Activated CD4-positive, CD25-positive, alpha-beta regulatory T cell treated with anti-CD3 and anti-CD28 coated beads, Interleukin-2, amount 50 U/mL, for 72 hours (primary cell): ENCODE measurements at places on chromosomes 1 and 21.

GRCh38 chr1:37478451-37478881 is 4.1 kb downstream of the ZC3H12A start:
- DNase-seq = peak; percentile 47

GRCh38 chr1:233376382-233377110 is 49.0 kb downstream of the MAP3K21 start:
- DNase-seq = no peak

DNA sequence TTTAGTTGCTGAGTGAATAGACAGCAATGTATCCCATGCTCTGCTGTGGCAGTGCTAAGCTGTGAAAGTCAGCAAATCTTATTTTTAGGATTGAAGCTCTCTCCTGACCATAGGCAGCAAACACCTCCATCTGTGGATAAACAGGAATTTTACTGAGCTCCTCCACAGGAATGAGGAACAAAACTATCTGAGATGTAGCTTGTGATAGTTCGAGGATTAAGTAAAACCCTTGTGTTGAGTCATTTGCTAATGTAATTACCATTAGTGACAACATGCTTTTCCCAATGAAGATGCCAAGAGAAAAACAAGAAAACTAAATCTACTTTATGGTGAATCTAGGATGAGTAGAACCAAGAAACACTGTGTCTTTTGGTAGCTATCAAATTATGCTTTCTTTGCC is 122.7 kb downstream of the CLEC20A start:
- DNase-seq = no peak

DNA sequence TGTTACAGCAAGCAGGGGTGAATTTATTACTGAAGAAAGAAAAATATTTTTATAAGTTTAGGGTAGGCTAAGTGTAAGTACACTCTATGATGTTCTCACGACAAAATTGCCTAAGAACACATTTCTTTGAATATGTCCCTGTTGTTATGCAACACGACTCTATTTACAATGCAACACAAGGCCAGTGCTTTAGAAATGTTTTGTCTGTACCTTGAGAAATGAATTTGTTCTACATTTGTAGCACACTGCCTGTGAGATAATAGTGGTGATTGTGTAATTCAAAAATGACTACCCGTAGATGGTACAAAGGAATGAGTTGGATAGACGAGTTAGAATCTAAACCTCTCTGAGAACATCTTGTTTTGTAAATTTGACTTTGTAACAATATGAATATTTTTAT is 63.7 kb upstream of the IGSF5 start:
- no peak for DNase-seq

GRCh38 chr1:208090388-208091301 is 153.5 kb downstream of the PLXNA2 start:
- no peak for DNase-seq

GRCh38 chr1:104092698-104093097 is 343.0 kb downstream of the AMY1C start:
- no peak for DNase-seq

- no peak for DNase-seq
These were observed 296.1 kb downstream of the PDE4B start for GRCh38 chr1:66088787-66089186.
